ENCODE measurements at places on chromosomes 16 and 17. TPM values are rescaled to one million over a fixed set of nuclear protein-coding genes. Genes with fewer than 3 reads are reported as not detected.

DNA sequence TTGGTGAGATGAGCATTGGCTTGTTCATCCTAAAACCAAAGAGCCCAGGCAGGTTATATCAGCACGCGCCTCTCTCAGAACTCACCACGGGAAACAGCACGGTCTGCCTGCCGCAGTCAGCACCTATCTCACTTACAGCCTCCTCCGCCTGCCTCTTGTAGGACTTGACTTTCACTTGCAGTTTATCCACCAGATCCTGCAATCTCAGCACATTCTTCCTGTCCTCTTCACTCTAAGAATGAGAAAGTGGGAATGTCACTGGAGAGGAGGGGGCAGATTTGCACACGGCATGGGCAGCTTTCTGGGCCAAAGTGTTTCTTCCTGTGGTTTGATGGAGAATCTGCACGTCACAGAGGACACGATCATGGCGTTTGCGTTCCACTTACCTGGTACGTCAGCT is 27.4 kb downstream of the MYH3 start:
- DNase-seq, result no peak

DNA sequence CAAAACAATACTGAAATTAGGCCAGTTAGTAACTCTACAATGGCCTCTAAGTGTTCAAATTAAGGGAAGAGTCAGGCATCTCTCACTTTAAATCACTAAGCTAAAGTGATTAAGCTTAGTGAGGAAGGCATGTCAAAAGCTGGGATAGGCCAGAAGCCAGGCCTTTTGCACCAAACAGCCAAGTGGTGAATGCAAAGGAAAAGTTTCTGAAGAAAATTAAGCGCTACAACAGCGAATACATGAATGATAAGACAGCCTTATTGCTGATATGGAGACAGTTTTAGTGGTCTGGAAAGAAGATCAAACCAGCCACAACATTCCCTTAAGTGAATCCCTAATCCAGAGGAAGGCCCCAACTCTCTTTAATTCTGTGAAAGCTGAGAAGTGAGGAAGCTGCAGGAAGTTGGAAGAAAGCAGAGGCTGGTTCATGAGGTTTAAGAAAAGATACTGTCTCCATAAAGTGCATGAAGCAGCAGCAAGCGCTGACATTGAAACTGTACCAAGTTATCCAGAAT is 12.1 kb downstream of the RFWD3 start:
- DNase-seq, result no peak

DNA sequence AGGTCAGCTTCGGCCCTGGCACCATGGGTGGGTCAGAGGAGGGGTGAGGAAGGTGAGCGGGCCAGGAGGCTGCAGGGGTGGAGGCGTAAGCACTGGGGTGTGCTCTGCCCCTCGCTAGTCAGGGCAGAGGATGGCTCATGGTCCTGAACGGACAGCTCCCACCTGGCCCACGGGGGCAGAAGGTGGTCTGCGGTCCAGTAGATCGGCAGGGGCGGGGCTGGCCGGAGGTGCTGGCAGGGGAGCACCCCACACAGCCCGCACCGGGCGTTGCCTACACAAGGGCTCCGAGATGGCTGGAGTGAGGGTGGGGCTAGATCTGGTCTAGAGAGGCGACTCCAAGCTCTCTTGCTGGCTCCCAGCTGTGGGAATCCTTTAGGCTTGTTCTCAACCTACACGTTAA is 8.2 kb downstream of the NPTX1 start:
- no peak for DNase-seq

The MAPT gene
- 20.5 TPM for total RNA-seq

The SLC38A8 gene
- not detected for total RNA-seq

The PPP1R1B gene
- 4.2 TPM for total RNA-seq

DNA sequence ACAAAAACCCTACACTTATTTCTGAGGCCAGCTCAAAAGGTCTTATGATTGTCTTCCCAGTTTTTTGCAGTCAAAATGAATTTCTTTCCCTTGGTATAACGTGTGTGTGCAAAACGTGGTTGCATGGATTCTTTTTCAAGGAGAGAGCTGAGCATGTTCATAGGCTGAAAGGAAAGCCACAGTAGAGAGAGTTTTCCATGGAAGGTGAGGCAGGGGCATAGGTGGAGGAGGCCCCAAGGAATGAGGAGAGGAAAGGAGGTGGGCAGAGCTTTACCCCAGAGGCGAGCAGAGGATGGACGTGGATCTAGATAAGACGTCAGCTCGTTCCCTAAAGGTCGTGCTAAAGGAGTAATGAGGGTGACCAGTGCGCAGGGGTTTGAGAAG is 22.8 kb downstream of the TRPV2 start:
- DNase-seq, result no peak

DNA sequence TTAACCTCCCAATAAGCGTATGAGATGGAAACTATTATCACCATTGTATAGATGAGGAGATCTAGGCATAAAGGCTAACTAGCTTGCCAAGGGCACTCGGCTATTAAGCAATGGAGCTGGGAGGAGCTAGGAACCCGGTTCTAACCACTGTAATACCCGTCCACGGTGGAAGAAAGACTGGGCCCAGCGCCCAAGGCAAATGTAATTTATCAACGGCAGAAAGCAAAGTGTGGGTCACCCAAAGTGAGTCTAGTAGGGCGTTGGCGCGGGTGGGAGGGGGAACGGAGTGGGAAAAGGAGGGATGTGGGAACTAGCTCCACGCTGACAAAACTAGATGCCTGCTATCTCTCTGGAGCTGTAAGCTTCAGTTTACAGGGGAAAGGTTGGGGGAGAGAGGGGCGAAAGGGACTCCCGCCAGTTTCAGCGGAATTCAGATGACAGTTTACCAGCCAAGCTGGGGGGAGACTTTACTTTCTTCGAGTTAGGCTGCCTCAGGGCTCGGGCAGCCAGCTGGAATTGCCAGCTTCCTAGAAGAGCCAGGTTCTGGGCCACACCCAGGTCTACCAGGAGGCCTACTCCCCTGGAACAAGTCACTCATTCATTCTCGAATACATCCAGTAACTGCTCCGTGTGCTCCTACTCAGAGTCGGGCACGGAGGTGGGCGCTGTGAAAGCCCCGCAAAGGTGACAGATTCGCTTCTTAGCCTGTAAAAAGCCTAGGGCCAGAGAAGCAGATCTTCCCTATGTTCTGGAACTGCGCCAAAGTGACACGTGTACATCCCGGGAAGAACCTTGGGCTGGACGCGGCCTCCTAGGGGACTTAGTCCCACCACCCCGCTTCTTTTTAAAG is 837 bp downstream of the LRRC59 start:
- peak; percentile 69 for DNase-seq

GRCh38 chr17:56141046-56141839 is 12.0 kb upstream of the ANKFN1 start:
- DNase-seq, result no peak

The RECQL5 gene
- total RNA-seq, result 11.5 TPM

The ZMYND15 gene
- 0.49 TPM for total RNA-seq

- no peak for DNase-seq
Measured at GRCh38 chr17:5413682-5414081, 5.8 kb downstream of the NUP88 start.

DNA sequence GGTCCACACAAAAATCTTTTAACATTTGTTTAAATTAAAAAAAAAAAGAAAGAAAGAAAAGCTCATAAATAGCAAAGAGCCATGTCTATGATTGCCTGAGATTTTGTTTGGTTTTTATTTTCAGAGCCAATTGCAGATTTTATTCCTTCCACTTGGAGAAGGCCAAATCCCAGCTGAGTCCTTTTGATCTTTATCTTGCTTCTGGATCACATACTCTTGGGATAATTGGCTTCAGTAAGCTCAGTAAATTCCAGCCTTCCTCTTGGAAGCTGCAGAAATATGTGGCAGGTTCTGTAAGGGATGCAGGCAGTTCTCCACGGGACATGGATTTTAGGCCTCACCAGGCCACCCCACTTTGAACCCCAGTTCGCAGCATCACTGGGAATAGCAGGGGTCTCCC is 63.3 kb upstream of the TMC5 start:
- DNase-seq, result no peak

GRCh38 chr17:3002538-3003295 is 60.7 kb downstream of the OR1D5 start:
- DNase-seq, result peak; percentile 55

DNA sequence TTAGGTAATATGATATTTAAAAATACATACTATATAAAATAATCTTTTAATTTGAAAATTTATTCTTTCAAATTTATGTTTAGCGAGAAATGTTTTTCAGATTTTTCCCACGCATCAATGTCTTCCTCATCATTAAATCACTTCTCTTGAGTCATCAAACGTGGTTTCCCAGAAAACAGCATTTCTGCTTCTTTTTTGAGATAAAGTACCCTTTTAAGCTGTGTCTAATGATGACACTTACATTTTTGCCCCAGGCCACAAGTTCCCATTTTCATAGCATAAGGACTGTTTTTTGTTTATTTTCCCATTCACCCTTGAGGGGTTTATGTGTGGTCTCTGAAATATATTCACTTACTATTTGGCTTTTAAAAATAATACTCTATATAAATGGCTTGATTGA is 139.0 kb upstream of the HS3ST3A1 start:
- no peak for DNase-seq

DNA sequence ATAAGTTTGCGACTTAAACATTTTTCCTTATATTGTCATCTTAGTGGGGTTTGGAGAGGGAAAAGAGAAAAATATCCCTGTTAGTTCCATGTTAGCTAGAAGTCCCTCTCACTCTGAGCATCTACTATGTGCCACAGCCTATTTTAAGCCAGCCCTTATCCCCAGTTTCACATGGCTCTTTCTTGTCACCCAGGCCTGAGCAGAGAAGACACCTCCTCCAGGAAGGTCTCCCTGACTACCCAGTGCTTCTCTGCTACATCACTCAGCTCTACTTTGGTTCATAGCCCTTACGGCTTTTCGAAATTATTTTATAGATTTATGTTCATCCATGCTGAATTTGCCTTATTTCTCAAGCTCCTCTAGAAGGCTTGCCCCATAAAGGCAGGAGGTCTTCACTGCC is 7.2 kb upstream of the MAP2K3 start:
- DNase-seq, result no peak

DNA sequence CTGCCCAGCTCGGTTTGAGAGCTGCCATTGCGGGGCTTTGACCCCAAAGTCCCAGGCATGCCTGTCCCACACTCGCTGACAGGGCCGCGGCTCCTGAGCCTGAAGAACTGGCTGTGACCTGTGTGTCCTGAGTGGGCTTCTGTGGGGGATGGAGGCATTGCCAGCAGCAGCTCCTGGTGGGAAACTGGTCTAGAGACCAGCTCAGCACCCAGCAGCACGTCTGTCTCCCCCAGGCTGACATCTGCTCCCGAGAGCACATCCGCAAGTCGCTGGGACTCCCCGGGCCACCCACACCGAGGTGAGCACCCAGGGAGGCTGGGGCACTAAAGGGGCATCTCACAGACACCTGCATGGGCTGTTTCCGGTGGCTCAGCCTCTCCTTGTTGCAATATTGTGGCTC is 13.4 kb downstream of the ENDOV start:
- no peak for DNase-seq

DNA sequence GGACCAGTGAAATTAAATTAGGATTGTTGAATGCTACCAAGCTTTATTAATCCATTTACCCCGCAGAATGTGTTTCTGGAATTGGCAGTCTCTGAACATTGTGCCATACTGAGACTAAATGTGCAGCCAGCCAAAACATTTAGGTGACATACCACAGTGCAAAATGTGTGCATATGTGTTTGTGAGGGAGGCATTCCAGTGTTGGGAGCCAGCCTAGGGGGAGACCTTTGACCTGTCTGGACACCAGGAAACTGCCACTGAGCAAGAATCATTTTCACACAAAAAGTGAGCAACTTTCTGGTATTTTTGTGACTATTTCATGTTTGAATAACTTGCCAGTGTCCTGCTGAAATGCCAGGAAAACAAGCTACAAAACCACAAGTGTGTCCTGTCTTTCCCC is 64.7 kb upstream of the SLC12A3 start:
- DNase-seq, result no peak

GRCh38 chr17:49836111-49837030 is 11.5 kb downstream of the TAC4 start:
- DNase-seq, result no peak

- no peak for DNase-seq
Measured at GRCh38 chr17:50584749-50585148, 24.2 kb downstream of the CACNA1G start.

The VAC14 gene
- total RNA-seq, result 20.3 TPM

- no peak for DNase-seq
Measured at GRCh38 chr16:84361546-84361945, 6.8 kb upstream of the ATP2C2 start.

The TRPV3 gene
- 3.3 TPM for total RNA-seq

The LGALS9B gene
- not detected for total RNA-seq

GRCh38 chr17:60577147-60577915 is 22.7 kb upstream of the PPM1D start:
- peak; percentile 74 for DNase-seq

DNA sequence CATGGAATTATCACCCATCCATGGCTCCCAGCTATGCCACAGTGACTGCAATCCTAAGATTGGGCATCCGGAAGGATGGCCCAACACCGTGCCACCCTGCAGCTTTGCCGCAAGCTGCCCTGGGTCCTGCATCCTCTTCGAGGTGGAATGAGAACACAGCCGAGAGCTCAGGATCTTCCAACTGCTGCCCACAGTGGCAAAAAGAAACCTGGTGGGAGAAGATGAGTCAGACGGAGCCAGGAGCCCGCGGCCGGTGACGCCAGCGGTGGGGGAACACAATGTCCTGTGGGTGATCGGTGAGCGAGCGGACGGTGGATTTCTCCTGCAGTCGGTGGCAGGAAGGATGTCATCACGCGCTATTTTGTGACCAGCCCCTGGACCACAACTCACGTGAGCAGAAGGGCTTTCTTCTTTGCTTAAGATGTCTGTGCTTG is 20.1 kb downstream of the CD7 start:
- peak; percentile 97 for DNase-seq

DNA sequence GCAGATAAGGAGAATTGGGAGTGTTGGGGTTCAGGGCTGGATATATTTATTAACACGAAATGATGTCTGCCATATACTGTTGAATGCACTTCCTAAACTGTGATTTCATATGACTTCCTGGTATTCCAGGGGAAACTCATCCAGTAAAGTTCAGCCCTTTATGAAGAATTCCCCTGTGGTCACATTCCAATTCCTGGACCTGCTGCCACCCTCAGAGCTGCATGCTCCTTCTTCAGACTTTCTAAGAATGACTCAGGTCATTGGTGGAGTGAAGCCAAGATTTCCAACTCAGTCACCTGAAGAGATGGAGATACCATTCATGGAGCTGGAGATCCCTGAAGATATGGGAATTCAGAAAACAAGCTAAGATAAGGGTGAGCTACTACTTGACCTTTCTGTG is 114.2 kb upstream of the TMEM97 start:
- no peak for DNase-seq

The PGAP3 gene
- total RNA-seq, result 8.0 TPM

GRCh38 chr16:20729141-20729540 is 12.5 kb downstream of the THUMPD1 start:
- no peak for DNase-seq

DNA sequence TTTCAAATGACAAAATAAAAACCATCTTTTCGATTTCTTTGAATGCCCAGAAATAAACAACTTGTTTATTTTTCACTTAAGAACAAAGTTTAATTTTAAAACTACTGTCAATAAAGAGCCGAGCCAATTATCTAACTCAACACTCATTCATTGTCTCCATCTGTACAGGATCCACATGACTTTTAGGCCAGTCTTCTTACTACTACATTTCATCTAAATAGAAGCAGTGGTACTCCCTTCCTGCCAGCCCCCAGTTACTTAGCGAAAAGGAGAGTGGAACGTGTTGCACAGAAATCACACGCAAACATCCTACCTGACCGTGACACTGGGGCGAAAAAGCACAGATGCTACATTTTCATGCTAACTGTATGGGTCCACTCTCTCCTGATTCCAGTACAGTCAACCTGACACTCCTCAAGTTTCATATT is 1.2 kb downstream of the GNA13 start:
- no peak for DNase-seq
